ENCODE measurements at places on chromosomes 5 and 9. TPM values are rescaled to one million over a fixed set of nuclear protein-coding genes. Genes with fewer than 3 reads are reported as not detected.

C9orf152 gene
- not detected for total RNA-seq

COL23A1 gene
- total RNA-seq = not detected

IL7R gene
- total RNA-seq = 12.2 TPM

STPG3 gene
- not detected for total RNA-seq

DNA sequence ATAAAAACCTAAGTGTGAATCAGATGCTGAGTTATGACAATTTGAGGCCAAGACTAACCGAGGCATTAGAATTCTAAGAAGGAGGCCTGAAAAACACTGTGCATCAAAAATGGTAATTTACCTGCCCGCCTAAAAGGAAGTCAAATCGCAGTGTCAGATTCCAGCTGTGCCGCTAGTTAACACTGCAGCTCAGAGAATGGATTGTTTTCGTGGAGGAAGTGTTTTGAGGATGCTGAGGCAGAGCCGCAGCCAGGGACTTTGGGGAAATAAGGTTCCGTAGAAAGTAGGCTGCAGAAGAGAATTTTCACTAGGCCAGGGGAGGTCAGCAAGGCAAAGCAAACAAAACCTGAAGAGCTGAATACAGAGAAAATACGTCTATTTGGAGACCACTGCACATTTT lies 226.4 kb upstream of the ISL1 start:
- no peak for DNase-seq

DNA sequence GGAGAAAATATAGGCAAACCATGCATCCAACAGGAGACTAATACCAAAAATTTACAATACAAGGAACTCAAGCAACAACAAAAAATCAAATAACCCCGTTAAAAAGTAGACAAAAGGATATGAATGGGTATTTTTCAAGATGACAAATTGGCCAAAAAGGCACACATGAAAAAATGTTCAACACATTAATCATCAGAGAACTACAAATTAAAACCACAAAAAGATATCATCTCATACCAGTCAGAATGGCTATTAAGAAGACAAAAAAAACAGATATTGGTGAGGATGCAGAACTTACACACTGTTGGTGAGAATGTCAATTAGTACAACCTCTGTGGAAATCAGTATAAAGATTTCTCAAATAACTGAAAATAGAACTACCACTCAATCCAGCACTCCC lies 35.0 kb downstream of the TEX10 start:
- DNase-seq = peak; percentile 63

DNA sequence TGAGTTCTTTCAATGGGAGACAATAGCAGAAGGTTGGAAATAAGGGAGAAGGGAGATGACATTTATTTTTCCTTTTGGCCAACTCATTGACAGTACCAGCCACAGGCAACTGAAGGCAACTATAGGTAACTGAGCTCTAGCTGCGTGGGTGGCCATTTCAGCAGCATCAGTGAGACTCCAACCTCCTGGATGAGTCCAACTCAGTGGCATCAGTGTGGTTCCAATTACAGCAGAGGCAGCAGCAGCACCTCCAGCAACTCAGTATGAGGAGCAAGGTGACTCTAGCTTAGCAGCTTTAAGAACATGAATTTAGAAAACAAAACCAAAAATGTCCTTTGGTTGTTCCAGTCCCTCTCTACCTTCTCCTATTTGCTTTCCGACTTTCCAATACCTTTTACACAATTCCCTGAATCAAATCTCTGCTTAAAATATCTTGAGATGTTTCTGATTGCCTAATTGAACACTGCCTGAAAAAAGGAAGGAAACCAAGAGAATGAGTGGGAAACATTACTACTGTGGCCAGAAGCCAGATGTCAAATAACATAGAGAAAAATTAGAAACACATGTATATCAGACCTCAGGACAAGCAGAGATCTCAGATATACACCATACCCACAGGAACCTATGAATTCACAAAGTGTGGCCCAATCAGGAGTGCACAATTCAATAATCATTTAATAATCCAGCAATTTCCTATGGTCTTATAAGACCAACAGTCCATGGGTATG lies 166.5 kb upstream of the RORB start:
- DNase-seq = no peak

DNA sequence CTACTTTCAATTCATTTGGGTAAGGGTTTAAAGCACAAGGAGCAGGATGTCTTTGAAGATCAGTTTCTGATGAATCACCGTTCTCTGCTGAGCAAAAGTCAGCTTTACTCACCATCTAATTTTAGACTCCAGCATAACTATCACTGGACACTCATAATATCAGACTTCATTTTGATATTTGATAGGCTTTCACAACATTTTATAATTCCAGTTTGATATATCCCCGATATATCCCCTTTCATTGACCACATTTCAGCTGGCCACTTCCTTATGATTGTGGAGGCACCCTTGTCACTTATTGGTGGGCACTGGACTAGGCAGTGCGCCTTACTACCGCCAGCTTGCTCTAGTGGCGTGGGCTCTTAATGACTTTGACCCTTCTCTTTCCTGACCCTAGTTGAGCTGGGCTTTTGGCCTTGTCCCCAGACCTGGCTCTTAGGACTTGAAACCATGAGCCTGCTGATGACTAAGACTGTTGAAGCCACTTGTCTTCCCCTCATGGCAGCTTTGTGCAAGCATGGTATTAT lies 46.8 kb downstream of the CYSTM1 start:
- peak; percentile 90 for DNase-seq

DNA sequence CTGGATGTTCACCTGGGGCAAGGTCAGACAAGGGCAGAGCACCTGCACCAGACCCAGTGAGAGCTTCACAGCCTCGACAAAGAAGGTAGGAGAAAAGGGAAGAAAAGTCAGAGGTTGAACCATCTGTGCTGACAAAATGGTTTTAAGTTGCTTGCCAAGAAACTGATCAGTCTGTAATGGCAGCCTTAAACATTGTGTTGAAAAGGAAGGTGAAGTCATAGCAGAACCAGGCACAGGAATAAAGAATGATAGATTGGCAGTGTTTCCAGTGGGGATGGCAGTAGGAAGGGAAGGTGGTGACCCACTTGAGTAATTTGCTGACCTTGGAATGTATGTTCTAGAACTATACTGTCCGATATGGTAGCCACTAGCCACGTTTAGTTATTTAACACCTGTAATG lies 34.2 kb downstream of the HTR4 start:
- no peak for DNase-seq

- peak; percentile 24 for DNase-seq
Measured at GRCh38 chr9:33166231-33167083, 679 bp downstream of the B4GALT1 start.

GRCh38 chr5:33340195-33340594 lies 100.6 kb upstream of the TARS1 start:
- DNase-seq = no peak
